ENCODE measurements at places on chromosomes 1 and 21. TPM values are rescaled to one million over a fixed set of nuclear protein-coding genes. Genes with fewer than 3 reads are reported as not detected.

DNA sequence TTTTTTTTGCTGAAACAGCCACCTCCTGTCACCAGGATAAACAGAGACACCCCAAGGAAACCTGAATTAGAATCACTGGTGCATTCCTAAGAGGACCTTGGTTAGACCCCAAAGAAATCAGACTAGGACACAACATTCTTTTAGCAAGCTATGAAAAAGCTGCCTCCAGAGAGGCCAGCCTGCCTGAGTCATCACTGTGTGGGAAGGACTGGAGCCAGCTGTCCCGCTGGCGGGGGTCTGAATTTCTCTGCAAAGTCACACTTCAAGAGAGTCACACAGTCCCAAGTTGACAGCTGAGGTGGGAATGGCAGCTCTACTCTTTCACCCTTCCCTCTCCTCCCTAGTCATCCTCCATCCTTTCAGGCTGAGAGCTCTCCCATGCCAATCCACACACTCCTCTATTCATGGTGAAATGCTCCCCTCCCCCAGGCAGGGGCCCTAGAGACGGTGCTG is 405.0 kb upstream of the POU3F1 start:
- DNase-seq: no peak

DNA sequence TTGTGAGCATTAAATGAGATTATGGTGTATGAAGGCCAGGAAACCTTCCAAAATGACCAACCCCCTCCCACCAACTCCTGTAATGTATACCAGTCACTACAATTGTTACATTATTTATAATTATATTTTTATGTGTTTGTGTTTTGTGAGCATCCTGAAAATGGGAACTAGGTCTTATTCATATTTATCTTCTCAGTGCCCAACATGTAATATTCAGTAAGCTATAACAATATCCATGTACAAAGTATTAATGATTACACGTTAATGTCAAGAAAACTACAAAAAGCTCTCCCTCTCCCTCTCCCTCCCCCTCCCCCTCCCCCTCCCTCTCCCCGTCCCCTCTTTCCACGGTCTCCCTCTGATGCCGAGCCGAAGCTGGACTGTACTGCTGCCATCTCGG is 19.0 kb upstream of the ASAP3 start:
- DNase-seq: no peak

GRCh38 chr1:184291701-184292100 is 95.1 kb upstream of the C1orf21 start:
- no peak for DNase-seq

GRCh38 chr1:216997831-216998230 is 274.6 kb upstream of the ESRRG start:
- no peak for DNase-seq

DNA sequence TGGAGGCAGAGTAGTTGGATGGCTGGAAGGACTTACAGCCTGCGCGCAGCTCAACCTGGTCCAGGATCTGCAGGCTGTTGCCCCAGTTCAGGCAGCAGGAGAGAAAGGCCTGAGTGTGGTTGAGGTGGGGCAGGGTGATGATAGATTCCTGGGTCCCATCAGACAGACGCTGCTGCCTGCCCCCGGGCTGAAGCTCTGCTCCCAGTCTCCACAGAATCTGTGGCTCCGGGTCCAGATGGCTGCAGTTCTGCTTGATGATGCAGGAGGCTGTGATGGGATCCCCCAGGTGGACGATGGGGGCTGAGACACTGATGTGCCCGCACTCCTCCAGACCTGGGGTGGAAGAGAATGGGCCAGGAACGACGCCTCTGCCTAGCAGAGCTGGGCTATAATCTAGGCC is 7.4 kb downstream of the CSF3R start:
- no peak for DNase-seq

Gene TLR5
- 0.05 TPM for total RNA-seq

- no peak for DNase-seq
These were observed 256.7 kb downstream of the KIF26B start for GRCh38 chr1:245411245-245412036.

DNA sequence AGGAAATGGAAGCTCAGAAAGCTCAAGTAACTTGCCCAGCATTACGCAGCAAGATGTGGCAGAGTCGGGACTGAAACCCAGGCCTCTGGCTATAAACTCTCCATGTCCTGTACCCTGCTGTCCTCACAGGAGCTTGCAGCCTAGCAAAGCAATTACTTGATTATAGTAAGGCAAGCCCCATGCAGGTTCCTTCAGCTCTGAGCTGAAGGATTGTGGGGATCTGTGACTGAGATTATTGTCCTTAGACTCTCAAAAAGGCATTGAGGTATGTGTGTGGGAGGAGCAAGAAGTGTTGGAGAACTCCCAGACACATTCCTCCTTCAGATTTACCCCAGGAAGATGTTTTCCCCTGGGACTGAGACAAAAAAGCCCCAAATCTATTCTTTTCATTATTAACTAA is 124.0 kb upstream of the SPATA6 start:
- no peak for DNase-seq

Gene CHIA
- not detected for total RNA-seq

- DNase-seq: no peak
These were observed 187.8 kb downstream of the ETS2 start for GRCh38 chr21:38993561-38993960.

Gene ARHGEF2
- total RNA-seq: 318 TPM

GRCh38 chr1:234326497-234327366 is 46.5 kb upstream of the COA6 start:
- peak; percentile 75 for DNase-seq

- no peak for DNase-seq
These were observed 253.2 kb downstream of the GRIK3 start for GRCh38 chr1:36781098-36781497.

Data from NCI-H460 (cell line).